ENCODE measurements at places on chromosomes 6 and 20. TPM values are rescaled to one million over a fixed set of nuclear protein-coding genes. Genes with fewer than 3 reads are reported as not detected.

Gene UBR2
- 17.2 TPM for total RNA-seq

Gene ZC2HC1B
- total RNA-seq = not detected

Gene TPD52L1
- 9.6 TPM for total RNA-seq

Gene MEI4
- total RNA-seq = 0.23 TPM

Gene USP49
- 21.1 TPM for total RNA-seq

Gene ANGPT4
- 0.06 TPM for total RNA-seq

Gene SLC17A1
- not detected for total RNA-seq

Gene AARS2
- total RNA-seq = 20.4 TPM

Gene KCNQ2
- 88.6 TPM for total RNA-seq

Gene GSTA3
- total RNA-seq = not detected

Gene PRL
- not detected for total RNA-seq

Gene LSM14B
- 65.6 TPM for total RNA-seq

Gene BNIP5
- total RNA-seq = not detected

Gene PNLDC1
- 0.44 TPM for total RNA-seq

Gene FAM209B
- 0.82 TPM for total RNA-seq

Gene OR2J3
- total RNA-seq = not detected
